ENCODE measurements at places on chromosomes 6 and 20.

GRCh38 chr6:135261872-135262725 lies 81.0 kb downstream of the MYB start:
- DNase-seq, result no peak

DNA sequence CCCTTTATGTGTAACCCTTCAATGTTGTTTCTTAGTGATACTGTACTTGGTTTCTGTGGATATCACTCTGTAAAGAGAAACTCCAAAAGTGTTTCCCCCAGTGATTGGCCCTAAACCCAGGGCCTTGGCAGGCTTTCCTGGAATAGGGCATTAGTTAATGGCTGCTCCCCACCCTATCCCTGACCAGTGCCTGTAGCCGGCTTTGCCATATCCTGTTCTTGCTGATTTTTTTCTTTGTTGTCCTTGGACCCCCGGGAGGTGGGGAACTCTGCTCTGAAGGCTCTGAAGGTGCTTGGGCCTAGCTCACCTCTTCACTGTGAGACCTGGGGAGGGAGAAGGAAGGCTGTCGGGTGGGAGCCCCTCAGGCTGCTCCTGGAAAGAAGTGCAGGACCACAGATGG lies 120.1 kb downstream of the TCP11 start:
- no peak for DNase-seq

- DNase-seq, result no peak
Observed at GRCh38 chr6:8192067-8192466, 89.7 kb upstream of the EEF1E1 start.

DNA sequence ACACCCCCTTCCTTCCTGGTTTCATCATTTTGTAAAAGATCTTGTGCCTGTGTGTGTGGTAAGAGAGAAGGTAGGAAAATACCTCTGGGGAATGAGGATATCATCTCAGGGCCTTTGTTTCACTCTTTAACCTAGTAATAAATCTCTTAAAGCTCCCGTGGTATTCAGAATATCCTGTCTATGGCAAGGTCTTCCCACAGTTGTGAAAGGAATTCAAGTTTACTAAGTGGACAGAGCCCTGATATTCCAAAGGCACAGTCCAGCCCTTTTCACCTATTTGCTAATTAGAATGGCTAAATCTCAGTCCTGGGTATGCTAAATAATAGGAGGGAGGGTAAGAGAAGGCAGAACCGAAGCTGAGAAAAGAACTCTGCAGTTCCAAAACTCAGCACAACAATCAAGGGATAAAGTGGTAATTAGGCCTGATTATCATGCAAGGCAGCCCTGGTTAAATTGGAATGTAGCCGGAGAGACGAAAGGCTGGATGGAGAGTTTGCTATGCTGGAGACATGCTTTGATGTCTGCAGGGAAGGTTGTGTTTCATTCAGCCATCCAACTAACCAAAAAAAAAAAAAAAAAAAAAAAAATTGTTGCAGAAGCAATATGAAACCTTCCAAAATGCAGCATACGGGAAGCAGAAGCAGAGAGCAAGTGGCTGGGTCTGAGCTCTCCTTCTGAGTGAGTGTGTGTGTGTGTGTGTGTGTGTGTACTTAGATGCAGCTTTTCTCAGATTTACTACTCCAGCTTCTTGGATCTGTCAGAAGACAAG lies 28.5 kb upstream of the PIM1 start:
- peak; percentile 79 for DNase-seq

- no peak for DNase-seq
Observed at GRCh38 chr6:93373445-93373844, 45.9 kb downstream of the EPHA7 start.

DNA sequence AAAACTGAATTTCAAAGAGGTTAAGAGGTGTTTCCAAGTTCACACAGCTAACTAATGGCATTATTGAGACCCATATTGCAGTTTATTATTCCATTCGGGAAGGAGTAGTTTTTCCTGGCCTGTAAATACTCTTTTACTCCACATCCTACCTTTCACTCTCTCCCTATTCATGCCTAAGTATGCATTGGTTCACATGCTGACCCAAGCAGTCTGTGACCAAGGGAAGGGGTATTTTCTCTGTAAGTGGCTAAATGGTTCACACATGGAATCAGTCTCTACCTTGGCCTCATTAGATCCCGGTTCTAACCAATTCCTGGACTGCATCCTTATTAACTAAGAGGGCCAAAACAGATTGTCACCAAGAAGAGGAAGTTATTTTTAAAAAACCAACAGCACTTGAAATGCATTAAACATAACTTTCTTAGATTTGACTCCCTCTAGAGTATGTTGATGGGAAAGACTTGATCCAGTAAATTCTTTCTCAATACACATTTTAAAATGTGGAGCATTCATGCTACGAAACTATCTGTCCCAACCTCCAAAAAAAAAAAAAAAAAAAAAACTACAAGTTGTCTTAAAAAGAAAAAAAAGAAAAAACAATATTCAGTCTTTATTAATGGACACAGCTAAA lies 17.8 kb upstream of the RSPO3 start:
- peak; percentile 25 for DNase-seq

DNA sequence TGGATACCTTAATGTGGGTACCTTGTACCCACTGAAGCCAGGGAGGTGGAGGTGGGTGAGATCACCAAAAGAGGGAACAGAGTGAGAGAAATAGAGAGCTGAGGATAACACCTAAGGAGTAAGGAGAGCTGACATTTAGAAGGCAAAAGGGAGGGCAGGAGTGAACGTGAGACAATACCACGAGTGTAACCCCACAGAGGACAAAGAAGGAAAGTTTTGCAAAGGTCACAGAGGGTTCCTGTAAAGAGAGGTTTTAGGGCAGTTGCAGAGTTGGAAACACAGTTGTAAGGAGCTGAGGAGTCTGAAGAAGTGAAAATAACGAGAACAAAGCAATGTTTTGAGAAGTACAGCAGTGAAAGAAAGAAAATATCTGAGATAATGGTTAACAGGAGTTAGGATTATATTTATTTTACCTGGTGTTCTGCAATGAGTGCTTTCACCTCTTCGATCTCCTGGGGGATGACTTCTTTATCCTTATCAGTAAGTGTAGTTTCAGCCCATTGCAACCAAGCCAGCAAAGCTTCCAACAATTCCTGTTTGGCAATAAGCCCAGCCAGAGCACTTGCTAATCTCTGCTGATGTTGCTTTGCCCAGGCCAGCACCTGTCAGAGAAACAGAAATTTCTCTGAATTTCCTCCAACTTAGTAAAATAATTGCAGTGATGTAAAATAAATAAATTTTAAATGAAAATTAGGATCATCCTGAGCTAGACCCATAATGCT lies 166.8 kb downstream of the DST start:
- peak; percentile 31 for DNase-seq
